Endothelial cell (in vitro differentiated cells): ENCODE measurements at places on chromosomes 5 and 9.

DNA sequence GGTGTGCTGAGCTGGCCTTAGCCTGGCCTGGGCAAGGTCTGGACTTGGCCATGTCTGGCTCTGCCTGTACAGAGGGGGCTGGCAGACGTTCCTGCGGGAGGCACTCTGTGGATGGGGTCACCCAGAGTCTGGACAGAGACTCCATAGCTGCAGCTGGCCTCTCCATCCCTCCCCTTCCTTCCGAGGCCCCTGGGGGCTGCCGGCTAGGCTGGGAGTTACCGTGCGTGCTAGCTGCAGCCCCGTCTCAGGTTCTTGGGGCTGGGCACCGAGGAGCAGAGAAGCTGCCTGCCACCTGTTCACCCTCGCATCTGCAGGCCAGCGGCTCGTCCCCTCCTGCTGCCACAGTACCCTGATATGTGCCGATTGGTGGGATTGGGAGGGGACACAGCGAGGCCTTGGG lies 63.4 kb downstream of the RXRA start:
- DNase-seq: no peak

- no peak for DNase-seq
These were observed 11.2 kb upstream of the ZSWIM6 start for GRCh38 chr5:61320860-61321259.

DNA sequence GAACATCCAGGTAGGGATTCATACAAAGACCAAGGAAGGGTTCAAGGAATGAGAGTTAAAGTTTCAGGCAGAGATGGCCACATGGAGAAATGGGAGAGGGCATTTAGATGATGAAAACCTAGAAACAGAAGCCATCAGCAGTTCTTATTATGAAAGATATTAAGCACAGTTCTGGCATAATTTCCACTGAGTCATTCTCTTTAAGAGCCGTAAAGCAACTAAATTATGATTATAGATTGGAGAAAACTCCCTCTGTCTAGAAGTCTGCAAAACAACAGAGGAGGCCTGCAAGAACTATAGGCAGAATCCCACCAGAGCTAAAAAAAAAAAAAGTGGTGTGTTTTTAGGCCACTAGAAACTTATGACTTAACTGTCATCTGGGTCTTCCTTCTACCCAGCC lies 157.1 kb upstream of the MPDZ start:
- DNase-seq: no peak

GRCh38 chr5:32147959-32148358 lies 26.2 kb downstream of the GOLPH3 start:
- DNase-seq: no peak

- DNase-seq: no peak
These were observed 218.9 kb downstream of the NXNL2 start for GRCh38 chr9:88753691-88754367.

GRCh38 chr9:6302417-6302816 lies 25.8 kb upstream of the TPD52L3 start:
- DNase-seq: no peak

DNA sequence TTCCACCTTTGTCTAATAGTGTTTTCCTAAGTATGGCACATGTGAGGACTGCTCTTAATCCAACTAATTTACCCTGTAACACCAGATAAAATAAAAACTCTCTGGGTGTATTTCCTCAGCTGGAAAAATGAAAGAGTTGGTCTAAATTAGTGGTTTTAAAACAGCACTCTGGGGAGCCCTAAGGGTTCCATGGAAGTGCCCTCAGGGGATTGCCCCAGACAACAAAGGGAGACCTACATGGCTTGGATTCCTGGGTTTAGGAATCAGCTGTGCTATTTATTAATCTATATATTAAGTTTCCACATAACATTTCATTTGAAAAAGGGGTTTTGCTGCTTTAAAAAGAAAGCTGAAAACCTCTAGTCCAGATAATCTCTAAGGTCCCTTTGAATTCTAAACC lies 20.2 kb downstream of the ADAMTS6 start:
- DNase-seq: no peak

- no peak for DNase-seq
These were observed 623.7 kb downstream of the BNC2 start for GRCh38 chr9:16246785-16247184.

DNA sequence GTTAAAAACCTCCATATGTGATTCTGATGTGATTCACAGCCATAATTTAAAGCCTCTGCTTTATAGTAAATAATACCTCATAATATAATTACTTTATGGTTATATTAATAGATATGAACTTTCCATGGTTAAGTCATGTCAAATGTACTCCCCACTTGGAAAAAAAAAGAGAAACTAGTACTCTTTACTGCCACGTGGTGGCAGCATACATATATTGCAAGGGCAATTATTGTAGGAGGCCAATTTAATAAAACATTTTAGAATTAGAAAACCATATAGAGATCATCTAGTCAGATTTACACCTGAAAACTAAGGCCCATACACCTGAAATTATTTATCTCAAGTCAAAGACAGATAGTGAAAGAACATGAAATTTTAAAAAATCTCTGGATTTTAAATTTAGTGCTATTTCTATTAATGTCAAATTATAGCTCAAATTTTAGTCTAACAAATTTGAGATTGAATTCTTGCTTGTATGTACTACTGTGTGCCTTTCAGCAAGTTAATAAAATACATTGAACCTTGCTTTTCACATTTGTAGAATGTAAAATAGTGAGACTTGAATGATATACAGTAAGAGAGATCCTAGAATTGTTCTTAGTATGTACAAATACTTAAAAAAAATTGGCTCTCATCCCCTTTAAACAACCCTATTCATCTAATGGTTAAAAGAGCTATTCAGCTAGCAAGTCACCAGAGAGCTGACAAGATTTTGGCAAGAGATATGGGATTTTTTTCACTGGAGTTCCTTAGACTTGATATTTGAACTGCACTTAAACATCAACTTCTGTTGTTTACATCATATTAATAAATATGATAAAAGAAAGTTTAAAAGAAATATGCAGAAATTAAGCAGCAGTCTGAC lies 603.8 kb downstream of the TLE4 start:
- no peak for DNase-seq

- no peak for DNase-seq
These were observed 9.1 kb upstream of the ERMP1 start for GRCh38 chr9:5841771-5842573.

DNA sequence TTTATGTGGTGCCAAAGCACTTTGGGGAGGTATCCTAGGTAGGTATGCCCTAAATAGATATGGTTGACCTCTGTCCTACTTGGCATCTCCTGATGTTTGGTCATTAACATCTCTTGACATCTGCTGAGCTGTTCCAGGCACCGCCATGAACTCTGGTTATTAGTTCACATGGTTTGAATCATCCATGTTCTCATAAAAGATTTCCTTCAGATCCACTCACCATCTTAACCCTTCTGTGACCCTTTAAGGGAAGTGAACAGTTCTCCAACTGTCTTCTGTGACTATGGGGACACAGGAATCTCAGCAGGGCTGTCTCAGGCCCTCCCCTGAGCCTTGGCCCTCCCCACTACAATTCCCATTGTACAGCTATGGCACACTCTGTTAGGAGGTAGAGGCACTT lies 167.7 kb downstream of the CDH6 start:
- no peak for DNase-seq

GRCh38 chr9:16960084-16960483 lies 89.6 kb upstream of the BNC2 start:
- no peak for DNase-seq

DNA sequence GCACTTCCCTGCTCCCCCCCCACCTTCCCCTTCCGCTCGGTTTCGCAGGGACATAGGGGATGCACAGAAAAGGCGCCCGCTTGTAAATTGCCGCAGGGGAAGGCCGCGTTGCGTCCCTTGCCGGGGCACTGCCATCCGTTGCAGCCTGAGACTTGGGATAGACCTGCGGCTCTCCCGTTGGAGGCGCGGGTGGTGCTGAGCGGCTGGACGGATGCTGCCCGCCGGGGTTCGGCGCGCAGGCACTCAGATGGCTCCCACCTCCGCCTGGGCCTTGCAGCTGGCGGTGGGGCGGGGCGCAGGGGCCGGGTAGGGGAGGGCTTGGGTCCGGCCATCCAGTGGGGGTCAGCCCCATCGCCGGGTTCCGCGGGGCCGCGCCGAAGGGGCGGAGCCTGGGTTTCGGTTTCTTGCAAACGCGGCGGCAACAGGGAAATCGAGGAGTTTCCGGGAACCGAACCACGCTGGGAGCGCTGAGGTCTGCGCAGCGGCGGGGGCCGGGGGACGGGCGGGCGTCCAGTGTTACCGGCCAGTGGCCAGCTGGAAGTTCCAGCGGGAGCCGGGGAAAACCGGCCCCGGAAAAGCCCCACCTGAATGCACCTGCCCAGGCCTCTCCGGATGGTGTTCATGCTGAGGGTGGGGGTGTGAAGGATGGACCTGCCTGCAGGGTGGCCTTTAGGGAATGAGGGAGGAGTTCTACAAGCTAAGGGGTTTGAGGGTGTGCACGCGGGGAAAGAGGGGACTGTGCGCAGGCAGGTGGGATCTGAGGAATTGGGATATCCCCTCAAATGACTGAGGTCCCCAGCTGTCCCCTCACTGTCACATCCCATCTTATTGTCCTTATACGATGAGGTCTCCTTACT lies 6.3 kb upstream of the IRF1 start:
- DNase-seq: peak; percentile 67

- no peak for DNase-seq
These were observed 1.7 kb downstream of the AHRR start for GRCh38 chr5:322942-323879.

DNA sequence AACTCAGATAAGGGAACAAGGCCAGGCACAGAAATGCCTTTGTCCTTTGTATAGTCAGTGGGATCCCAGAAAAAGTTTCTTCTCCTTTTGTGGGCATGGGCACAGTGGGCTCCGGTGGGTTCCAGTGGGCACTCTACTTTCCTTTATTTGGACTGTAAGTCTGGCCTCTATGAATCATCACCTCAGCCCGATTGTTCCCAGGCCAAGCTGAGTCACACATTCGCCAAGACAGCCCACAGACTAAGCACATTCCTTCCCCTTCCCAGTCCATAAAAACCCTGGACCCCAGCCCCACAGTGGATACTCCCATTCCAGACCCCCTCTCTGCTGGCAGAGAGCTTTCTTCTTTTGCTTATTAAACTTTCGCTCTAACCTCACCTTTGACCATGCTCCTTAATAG lies 165.0 kb downstream of the FBXL17 start:
- no peak for DNase-seq

- no peak for DNase-seq
These were observed 210.9 kb downstream of the ESM1 start for GRCh38 chr5:54774281-54775170.

DNA sequence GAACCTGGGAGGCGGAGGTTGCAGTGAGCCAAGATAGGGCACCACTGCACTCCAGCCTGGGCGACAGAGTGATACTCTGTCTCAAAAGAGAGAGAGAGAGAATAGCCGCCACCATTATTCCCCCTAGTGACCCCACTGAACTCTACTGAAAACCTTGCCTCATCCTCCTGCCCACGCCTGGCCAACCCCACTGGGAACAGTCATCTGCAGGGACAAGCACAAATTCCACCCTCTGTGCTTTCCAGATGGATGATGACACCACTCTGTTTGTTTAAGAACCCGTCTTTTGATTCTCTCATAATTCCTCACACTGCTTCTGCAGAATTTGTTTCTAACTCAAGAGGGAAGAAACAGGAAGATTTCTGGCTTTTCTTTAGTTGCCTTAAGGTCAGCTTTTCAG lies 12.2 kb downstream of the BHMT2 start:
- no peak for DNase-seq
